Activated CD4-positive, CD25-positive, alpha-beta regulatory T cell (primary cell): ENCODE measurements at places on chromosomes 7 and 10.

DNA sequence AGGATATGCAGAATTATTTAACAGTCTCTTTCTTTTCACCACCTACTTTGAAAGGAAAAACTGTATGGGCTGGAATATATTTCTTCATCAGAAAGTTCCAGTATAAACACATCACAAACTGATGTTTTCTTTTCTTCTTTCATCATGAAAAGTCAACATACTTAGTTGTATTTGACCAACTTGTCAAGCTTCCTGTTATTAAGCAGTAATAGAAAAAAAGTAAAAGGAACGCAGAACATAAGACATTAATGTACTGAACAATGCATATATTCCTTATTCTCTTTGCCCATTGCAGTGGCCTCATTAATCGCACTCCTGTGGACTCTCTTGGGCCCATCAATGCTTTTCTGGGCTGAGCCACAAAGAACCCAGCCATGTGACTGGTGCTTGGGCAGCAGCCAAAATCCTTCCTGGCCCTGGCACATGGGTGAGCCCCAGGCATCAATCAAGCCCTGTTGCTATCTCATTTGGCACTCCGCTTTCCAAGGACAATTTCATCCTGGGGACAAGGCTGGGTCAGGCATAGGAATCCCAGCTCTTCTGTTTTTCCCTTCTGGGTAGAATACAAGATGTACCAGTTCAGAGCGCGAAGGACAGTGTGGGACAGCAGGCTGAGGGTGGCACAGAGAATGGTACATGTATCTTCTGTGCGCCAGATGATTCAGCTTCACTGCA, 42.3 kb downstream of the RHOBTB1 start:
- no peak for DNase-seq

GRCh38 chr7:55379285-55379684, 14.1 kb downstream of the LANCL2 start:
- no peak for DNase-seq

DNA sequence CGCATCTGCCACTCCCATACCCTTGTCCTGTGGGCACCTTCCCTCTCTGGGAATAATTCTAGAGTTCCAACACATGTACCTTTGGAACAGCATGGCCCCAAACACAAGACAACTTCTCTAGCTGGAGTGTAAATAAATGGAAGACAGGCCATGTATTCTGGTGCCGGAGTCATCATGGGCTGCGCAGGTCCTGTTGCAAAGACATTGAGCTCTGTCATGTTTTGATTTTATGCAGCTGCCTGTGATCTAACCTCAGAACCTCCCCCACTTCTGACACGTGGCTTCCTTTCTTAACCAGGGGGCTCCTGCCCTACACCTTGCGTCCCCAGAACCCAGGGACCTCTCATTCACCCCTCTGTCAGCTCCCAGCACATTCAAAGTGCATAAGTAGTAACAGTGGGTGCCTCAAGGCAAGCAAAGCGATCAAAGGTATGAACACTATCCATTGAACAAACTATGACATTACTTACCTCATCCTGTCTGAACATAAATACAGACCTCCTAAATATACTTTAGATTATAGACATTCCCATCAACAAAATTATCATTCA, 219.9 kb downstream of the FGFR2 start:
- no peak for DNase-seq

DNA sequence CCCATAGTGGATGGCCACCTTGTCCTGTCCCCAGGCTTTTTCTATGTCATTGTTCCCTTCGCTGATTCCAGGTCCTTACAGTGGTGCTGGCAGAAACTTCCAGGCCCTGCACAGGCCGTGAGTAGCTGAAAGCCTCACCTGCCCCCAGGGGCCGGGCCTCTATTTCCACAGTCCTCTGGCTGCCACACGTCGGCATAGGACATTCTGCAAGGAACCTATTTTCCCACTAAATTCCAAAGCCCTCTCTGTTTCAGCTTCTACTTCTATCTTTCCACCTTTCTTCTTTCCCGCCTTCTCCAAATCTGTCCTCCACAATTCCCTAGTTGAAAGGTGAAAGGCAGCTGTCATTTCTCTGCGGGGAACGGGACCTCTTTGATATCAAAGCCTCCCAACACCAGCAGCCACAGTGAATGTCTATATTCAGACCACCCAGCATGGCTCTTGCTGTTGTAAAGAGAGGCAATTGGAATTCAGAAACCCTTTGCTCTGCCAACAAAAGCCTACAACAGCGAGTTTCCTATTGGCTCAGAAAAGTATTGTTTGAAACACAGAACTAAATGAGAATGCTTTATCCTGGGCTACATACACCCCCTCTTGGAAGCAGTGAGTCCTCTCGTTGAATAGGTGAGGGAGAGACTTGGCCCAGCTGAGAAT, 607.7 kb downstream of the GALNT17 start:
- DNase-seq: no peak

DNA sequence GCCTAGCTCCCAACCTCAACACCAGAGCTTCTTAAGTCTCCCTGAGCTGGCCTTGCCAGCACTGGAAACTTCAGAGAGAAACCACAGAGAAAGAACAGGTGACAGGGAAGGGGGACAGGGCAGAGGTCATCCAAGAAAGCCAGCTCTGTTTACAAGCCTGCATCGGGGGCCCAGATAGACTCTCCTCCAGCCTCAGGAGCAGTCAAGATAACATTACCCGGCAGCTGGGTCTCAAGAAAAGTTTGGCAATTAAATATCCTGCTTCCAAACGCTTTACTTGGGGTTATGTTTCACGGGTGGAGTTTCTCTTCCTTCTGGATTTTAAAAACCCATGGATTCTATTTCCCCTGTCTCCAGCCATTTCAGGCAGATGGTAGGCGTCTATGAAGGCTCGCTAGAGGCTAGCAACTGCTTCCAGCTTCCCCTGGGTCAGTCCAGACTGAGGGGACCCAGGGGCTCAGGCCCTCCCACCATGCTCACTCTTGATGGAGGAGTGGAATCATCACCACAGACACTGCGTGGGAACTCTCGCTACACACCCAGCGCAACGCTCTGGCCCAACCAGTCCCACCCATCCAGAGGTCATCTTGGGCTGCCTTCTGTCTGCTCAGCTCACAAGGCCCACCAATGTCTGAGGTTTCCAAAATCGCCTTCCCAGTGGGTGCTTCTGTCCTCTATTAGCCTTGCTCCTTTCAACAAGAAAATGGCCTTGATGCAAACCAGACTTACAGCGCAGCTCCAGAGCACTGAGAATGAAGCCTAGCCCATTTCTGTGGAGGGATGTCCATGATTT, 48.8 kb downstream of the SH3PXD2A start:
- DNase-seq: no peak

DNA sequence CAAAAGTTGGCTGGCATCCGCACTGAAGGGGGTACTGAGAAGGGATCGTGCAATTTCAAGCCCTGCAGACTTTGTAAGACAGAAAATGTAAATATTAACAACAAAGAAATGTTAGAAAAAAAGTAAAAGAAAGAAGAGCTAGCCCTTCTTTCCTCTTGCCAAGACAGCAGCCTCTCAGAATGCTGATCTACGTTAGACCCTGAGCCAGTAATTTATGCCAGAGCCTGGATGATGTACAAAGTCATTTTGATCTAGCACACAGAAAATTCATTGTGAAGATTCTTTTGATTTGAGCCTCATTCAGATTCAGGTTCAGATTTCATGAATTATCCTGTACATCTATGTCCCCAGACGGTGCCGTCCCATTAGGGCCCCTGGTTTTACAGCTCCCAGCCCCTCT, 105.2 kb downstream of the PRKCQ start:
- no peak for DNase-seq

DNA sequence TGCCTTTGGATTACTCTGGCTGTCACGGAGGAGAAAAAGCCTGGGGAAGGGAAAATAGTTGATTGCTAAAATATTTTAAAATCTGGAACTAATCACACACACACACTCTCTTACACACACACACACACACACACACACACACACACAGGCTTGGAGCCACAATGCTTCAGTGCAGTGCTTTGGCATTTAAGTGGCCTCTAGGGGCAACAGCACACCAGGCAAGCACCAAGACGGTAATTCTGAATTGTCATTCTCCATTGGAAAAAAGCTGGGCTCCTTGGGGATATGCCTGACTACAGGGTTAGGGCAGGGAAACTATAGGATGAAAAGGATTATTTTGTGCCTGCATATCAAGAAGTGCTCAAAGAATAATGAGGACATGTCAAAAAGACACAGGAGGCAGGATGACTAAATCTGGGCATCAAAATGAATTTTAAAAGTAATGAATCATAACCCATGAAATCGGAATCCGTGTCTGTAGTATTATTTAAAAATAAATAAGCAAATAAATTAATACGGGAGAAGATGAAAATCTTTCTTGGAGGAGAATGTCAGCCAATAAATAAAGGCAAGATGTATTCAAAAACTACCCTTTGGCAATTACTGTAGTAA, 30.4 kb upstream of the DDC start:
- no peak for DNase-seq

- no peak for DNase-seq
These were observed 25.7 kb downstream of the GOLGA7B start for GRCh38 chr10:97875391-97875790.

- DNase-seq: no peak
These were observed 29.0 kb upstream of the EBLN1 start for GRCh38 chr10:22246680-22247391.

- no peak for DNase-seq
These were observed 991.4 kb downstream of the CCSER2 start for GRCh38 chr10:85319826-85320225.

DNA sequence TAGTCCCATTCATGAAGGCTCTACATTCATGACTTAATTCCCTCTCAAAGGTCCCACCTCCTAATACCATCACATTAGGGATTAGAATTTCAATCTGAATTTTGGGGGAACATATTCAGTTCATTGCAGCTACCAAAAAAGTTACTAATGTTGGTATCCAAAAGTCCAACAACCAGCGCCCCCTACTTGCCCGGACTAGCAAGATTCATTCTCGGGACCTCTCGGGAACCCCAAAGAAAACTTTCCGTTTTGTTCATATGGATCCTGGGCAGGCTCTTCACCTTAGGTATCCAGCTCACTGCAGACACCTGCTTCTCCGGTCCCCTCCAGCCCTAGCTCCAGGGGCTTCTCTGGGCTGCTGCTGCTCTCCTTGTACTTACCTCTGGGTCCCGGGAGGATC, 8.9 kb upstream of the GRK5 start:
- DNase-seq: no peak

DNA sequence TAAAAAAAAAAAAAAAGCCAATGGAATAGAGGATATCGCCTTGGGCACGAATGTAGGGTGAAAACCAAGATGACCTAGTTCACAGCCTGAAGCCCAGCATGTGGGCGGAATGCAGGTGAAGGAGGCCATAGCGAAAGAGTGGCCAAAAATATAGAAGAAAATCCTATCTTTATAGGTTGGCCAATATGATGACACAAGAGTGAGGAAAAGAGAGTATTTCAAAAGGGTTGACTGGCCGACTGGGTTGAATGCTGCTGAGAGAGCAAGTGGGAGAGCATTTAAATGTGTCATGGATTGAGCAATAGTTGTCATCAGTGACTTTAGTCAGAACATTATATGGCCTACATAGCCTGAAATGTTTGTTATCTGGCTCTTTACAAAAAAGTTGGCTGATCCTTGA, 17.2 kb upstream of the GLI3 start:
- no peak for DNase-seq

DNA sequence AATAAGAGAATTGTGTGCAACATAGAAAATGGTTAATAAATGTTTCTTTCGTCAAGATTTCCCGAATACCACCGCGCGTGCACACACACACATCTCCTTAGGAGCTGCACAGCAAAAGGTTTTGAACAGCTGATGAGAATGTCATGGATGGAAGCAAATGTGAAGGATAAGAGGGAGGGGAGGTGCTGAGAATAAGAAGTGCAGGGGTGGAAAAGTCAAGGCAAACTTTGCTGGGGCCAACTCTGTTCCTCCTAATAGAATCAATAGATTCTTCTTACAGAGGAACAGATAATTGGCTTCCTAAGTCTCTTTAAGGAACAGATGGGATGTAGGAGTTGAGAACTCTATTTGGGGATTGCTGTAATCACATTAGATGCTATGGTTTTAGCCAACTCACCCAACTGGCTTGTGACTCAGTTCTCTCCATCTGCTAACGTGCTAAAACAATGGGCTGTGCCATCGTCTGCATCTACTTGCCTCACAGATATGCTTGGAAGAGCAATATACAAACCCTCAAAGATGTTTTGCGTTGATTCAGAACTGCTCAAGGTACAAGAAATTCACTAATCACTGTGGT, 408.2 kb upstream of the CELF2 start:
- no peak for DNase-seq

GRCh38 chr7:79608005-79608404, 154.5 kb upstream of the MAGI2 start:
- DNase-seq: no peak

DNA sequence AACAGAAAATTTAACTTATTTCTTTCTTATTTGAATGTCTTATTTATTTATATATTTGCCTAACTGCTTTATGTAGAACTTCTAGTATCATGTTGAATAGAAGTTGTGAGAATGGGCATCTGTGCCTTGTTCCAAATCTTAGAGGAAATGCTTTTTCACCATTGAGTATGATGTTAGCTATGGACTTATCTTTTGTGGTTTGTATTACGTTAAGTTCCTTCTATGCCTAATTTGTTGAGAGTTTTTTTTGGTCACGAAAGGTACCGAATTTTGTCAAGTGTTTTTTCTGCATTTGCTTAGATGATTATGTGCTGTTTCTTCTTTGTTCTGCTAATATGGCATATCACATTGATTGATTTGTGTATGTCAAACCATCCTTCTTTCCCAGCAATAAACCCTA, 161.0 kb upstream of the TRIM24 start:
- no peak for DNase-seq

- DNase-seq: no peak
These were observed 303.9 kb upstream of the NRG3 start for GRCh38 chr10:81570878-81571794.

DNA sequence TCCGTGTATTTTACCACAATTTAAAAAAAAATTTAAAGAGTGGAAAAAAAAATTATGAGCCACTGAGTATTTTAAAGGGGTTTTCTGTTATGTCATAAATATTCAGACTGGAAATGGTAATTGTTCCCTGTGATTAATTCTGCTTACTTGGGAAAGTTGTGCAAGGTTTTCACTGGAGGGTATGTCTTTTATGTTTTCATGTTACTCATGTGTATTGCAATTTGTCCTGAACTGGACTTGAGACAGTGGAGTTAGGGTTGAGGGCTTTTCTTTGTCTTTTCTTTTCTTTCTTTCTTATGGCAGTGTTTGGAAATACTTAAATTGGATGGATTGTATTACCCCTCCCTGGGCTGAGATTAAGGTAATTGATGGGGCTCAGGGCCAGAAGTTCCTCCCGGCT, 257.7 kb downstream of the BAMBI start:
- no peak for DNase-seq

DNA sequence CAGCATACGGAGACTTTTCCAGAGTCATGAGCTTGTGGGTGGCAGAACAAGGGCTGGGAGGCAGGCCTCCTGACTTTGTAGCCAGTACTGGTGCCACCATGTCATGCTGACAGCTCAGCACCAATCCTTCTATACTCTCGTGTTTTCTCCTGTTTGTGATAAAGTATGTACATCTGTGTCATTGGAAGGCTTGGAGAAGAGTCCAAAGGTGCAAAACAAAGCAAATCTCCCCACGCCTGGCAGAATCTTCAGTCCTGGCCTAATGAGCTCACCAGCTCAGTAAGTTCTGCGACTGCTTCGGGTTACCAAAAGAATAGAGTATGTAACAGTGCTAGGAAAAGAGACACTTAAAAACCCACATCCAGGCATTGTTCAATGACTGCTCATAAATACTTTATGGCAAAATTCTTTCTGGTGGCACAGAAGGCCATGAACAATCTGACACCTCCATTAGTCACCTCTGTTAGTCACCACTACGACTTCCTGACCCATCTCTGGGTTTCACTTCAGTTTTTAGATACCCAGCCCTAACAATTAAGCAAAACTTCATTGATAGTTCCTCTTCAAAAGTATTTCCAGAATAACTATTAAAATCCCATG, 24.5 kb downstream of the STEAP1 start:
- no peak for DNase-seq
